ENCODE measurements at places on chromosomes 3 and 15. TPM values are rescaled to one million over a fixed set of nuclear protein-coding genes. Genes with fewer than 3 reads are reported as not detected.

Gene PLA2G4E
- not detected for polyA plus RNA-seq

Gene HIGD2B
- polyA plus RNA-seq: not detected

GRCh38 chr3:11739706-11740105 is 96.0 kb upstream of the VGLL4 start:
- no peak for DNase-seq

DNA sequence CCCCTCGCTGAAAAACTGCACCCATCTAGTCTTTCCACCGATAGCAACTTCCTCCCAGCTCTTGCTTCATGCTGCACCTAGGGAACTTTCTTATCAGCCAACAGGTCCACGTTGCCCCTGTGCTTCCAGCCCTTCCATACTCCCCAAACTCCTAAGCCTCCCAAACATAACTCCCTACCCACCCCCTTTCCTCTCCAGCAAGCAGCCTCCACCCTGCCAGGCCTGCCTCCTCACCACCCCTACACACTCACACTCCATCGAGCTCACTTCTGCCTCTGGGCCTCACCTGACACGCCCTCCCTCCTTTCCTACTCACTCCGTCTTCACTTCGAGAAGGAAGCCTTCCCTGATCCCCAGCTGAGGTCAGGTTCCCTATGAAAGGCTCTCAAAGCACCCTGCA is 8.1 kb downstream of the INSYN1 start:
- DNase-seq: no peak
